ENCODE measurements at places on chromosomes 16 and 17. TPM values are rescaled to one million over a fixed set of nuclear protein-coding genes. Genes with fewer than 3 reads are reported as not detected.

GRCh38 chr17:43140396-43141332 is 15.5 kb upstream of the BRCA1 start:
- no peak for DNase-seq

DNA sequence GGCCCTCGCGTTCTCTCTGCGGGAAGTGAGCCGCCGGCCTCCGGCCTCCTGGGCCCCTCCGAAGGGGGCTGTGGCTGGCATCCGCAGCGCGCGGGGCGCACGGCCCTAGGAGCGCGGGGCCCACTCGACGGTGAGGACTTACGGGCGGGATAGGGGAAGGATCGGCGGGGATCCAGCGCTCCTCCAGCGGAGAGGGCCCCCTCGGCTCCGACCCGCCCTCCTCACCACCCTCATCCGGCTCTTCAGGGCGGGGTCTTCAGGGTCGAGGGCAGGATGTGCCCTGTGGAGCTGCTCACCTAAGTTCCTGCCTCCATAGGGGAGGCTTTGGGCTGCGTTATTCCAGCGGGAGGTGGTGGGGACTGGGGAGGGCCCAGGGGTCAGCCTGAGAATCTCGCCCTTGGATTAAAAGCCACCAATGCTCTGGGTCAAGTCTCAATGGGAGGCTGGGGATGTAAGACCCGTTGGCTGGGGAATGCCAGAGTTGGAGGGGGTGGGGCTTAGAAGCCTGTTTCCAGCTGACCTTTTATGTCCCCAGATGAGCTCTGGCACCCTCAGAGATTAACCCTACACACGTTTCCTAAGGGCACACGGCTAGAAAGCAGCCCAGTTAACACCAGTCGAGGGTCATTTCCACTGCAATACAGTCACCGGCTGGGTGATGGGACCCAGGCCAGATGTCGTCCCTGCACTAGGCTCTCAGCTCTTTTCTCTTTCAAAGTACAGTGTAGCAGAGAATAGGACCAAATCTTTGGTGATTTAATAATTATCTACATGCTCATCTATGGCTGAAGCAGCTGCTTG is 13.4 kb downstream of the TBX2 start:
- DNase-seq = peak; percentile 7

- DNase-seq = no peak
Measured at GRCh38 chr17:40622509-40622928, 25.1 kb downstream of the SMARCE1 start.

- no peak for DNase-seq
Measured at GRCh38 chr17:33680472-33680871, 387.4 kb upstream of the ASIC2 start.

GRCh38 chr16:5064915-5065314 is 841 bp downstream of the C16orf89 start:
- no peak for DNase-seq

DNA sequence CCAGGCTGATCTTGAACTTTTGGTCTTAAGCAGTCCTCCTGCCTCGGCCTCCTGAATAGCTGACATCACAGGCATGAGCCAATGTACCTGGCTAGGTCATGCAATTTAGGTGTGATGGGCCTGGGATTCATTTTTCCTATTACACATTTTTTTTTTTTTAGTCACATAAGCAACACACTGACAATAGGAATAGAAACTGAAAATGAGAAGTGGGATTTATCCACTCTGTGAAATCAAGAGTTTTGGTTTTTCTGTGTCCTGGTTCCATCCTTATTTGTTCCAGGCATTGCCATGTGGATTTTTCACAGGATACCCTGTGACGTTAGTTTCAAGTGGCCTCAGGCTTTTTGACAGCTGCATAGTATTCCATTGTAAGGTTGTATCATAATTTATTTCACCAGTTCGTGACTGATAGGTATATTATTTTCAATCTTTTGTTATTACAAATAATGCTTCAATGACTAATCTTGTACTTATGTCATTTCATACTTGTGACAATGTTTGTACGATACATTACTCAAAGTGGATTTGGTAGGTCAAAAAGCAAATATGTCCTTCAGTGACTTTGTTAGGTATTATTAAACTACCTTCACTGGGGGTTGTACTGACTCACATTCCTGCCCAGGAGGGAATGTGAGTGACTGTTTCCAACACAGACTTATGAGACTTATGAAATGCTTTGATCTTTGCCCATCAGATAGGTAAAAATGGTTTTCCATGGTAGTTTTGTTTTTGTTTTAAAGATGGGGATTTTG is 10.6 kb downstream of the ADCY7 start:
- peak; percentile 54 for DNase-seq

- DNase-seq = no peak
Measured at GRCh38 chr16:69711115-69711740, 15.1 kb downstream of the NQO1 start.

DNA sequence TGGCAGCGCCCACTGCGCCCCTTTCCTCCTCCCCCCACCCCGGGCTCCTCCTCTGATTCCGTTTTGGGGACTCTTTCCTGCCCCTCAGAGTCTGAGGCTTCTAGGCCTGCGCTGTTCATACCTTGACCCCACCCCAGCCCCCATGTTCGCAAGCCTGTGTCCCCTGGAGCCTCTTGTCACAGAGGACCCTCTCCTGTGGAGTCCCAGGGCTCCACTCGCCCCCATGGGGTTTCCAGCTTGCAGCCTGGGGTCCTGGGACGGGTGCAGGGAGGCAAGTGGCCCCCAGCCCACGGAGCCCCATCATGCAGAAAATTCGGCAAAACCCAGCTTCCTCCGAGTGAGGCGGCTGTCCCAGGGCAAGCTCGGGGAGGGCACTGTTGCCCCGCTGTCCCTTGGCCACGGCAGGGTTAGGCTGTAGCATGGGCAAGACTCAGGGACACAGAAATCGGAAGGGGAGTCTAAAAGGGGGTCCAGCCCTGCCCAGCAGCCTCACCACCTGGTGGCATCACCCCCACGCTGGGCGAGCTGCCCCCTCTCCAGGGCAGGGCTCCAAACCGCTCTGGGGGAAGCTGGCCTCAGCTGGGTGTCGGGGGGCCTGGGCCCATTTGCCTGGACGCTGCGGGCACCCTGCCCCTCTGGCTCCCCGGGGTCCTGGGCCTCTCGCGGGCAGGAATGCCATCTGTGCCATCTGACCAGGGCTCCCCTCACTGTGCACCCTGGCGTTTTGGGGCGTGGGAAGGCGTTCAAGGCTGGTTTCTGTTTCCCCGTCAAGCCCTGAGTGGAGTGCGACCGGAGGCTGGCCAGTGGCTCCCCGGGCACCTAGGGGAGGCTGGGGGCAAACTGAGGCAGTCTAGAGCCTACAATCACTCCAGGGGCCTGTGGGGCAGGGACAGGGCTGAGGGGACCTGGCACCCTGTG is 11.5 kb upstream of the BAHCC1 start:
- DNase-seq = no peak

GRCh38 chr16:79437764-79438751 is 162.5 kb downstream of the MAF start:
- DNase-seq = no peak

DNA sequence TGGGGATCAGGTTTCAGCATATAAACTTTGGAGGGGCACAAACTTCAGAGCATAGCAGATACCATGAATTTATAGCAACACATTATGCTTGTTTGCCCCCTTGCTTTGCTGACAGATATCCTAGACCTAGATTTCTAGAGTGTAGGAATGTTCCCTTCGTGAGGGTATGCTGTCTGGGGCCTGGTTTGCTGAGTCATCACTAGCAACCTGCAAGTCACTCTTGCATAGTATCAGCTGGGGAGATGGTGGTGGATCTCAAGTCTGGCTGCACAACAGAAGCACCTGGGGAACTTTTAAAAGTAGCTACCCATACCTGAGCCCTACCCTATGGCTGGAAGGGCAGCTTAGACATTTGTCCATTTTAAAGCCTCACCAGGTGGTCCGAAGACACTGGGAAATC is 22.3 kb upstream of the HSBP1 start:
- no peak for DNase-seq

DNA sequence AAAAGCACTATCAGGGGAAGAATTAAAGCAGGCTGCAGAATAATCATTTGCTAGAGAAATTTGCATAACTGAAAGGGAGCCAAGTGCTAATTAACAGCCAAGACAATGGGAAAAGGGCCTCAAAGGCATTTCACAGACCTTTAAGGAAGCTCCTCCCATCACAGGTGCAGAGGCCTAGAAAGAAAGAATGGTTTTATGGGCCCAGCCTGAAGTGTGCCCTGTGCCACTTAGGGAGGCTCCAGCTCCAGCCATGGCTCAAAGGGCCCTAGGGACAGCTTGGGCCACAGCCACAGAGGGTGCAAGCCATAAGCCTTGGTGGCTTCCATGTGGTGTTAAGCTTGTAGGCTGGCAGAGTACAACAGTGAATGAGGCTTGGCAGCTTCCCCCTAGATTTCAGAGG is 50.1 kb downstream of the RNF112 start:
- no peak for DNase-seq

- DNase-seq = no peak
Measured at GRCh38 chr17:35213412-35213940, 19.3 kb upstream of the SLC35G3 start.

DNA sequence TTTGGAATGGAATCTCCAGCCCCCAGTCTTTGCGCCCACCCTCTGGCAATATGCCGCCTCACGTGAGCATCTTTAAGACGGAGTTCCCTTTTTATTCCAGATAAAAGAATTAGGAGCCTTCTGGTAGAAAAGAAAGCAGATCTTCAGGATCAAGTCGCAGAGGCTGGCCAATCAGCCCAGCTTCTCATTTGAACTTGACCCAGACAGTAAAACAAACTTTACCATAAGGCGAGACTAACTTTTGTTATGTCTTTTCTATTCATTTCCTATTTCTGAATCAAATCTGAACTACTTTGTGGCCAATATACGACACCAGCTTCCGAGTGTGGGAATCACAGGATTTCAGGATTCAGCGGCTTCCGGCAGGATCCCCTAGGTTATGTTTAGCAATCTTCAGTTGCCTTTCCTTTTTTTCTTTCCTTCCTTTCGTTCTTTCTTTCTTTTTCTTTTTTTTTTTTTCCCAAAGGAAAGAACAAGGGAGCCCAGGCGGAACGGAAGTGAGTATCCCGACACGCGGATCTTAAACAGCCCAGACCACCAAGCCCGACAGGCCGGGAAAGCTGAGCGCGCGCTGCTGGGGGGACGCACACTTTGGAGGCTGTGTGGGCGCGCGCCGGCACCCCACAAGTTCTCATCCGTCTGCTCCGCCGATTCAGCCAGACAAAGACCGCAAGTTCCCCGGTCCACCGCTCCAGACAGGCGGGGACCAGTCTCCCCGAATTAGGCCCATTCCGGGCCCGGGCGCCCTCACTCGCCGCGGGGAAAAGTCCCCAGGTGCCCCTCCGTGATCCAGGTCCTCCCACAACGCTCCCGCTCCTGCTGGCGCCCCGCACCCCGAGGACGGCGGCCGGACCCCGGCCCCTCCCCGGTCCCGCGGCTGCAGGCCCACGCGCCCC is 633 bp downstream of the TBC1D16 start:
- peak; percentile 50 for DNase-seq

DNA sequence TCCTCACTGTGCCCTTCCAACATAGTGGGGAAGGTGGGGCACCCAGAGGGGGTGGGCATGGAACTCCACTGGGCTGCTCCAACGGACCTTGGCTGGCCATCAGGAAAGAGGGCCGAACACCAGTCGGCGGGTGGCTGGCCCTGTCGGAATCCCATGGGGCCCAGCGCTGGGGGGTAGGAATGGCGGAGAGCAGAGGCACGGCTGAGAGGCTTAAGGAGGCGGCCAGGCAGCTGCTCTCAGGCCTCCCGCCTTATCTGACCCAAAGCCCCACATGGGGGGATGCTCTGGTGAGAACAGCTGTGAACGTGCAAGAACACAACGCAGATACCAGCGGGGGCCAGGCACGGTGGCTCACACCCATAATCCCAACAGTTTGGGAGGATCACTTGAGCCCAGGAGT is 4.4 kb upstream of the MYO1C start:
- no peak for DNase-seq

DNA sequence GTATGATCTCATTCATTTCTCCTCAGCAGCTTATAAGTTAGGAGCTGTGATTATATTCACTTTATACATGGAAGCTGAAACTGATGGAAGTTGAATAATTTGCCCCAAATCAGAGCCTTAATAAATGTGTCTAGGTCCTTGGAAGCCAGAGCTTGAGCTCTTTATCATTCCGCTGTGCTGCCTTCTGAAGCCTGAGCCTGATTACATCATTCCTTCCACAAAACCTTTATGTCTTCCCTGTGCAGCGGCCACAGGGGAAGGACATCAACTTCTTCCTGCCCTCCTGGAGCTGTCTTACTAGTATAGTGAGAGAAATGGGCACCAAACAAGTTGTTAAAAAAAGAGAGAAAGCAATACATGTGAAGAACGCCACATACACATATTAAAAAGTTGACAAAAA is 6.8 kb downstream of the TNRC6C start:
- no peak for DNase-seq

- no peak for DNase-seq
Measured at GRCh38 chr17:48925991-48926342, 17.8 kb downstream of the UBE2Z start.

DNA sequence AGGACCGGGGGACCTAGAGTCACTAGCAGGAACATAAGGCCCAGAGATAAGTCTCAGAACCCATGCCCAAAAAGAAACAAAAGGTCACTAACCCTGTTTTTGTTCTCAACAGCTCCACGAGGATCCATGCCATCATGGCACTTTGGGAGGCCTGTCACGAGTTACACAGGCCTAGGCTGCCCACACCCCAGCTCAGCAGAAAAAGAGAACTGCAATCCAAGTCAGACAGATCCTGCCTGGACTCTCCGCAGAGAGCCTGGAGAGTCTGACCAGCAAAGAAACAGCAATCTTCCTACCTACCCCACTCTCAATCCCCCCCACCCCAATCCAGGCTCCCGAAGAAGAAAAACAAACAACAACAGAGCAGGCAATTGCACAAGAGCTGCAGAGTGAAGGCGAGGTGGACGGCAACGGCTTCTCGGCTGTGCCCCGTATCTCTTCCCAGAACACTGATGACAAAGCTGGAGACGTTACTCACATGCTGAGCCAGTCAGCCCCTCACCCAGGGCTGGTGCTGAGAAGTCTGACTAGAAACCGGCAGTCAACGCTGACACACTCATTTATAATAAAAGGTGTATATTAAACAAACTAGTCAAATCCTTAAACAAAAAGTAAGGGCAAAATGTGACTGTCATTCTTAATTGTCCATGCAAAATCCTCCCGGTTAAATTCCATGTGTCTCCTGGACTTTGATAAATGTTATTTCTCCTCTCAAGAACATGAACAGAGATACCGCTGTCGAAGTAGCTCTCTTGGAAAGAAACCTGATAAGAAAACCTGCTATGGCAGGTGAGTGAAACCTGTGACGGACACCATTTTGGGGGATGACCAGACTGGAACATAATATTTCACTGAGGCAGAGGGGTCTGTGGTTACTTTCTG is 89.3 kb downstream of the SMG6 start:
- DNase-seq = peak; percentile 64

GRCh38 chr16:72092832-72093447 is 480 bp downstream of the TXNL4B start:
- peak; percentile 24 for DNase-seq

DNA sequence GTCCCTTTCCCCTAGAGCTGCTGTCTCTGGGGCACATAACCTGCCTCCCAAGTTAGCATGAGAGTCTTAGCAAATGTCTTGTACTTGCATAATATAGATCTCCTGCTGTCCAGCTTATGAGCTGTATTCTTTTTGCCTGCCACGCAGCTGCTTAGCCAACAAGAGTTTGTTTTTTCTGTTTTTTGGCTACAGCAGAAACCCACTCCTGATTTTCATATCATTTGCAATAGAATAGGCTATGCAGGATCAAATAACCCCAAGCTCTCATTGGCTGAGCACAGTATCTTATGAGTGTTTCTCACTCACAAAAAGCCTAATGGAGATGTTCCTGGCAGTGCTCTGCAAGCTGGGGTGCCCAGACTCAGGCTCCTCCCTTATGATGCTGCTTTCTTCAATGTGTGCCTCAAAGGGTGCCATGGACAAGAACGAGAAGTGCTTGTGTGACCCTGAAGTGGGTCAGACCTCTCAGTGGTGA is 23.1 kb downstream of the B9D1 start:
- no peak for DNase-seq

The C16orf89 gene
- not detected for total RNA-seq

The BANP gene
- total RNA-seq = 35.1 TPM

The MYH3 gene
- total RNA-seq = 1.8 TPM

Data from activated naive CD4-positive, alpha-beta T cell treated with anti-CD3 and anti-CD28 coated beads for 36 hours (primary cell).